Kidney (tissue), 22 donors: ENCODE measurements at places on chromosomes 7 and 10. TPM values are rescaled to one million over a fixed set of nuclear protein-coding genes. Genes with fewer than 3 reads are reported as not detected.
A peak's percentile ranks its signal among the peaks of the same experiment; 100 is the strongest.

- peak; percentile 80 for DNase-seq
Observed at GRCh38 chr7:158973440-158973839, 117.1 kb downstream of the DYNC2I1 start.

- DNase-seq = no peak
Observed at GRCh38 chr7:124482229-124482628, 283.4 kb downstream of the GPR37 start.

- no peak for DNase-seq
Observed at GRCh38 chr7:85095366-85095765, 91.5 kb downstream of the SEMA3D start.

DNA sequence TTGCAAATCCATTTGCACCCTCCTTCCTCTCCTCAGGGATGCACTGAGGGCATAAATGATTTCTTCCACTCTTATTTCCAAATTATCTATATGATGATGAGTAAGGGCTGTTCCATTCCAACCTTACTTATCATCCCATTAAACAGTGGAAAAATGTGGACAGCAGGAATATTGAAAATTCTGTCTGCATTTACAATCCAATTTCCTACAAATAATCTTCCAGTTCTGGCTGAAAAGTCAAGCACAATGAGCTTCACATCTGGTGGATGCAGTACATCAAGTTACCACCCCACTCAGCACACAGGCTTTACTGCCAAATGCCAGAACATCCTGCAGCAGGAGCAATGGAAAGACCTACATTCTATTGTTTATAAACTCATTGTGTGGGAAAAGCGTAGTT, 345.0 kb upstream of the STEAP1 start:
- no peak for DNase-seq

DNA sequence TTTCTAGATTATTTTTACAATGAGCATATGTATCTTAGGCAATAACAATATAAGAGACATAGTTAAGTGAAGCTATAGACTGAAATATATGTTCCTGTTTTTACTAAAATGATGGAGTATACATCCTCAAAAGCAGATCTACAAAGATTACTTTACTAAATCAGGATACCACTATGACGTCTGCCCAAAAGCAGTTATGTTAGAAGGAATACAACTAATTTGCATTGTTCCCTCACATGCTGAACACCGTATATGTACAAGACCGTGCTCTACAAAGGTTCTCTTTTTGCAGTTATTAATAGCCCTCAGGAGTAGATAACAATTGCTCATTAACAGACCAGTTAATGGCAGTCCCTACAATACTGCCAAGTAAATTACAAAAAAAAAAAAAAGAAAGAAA, 137.5 kb downstream of the CD36 start:
- no peak for DNase-seq

Gene PRKAR2B
- 6.9 TPM for total RNA-seq
